ENCODE measurements at places on chromosomes 3 and 15.

DNA sequence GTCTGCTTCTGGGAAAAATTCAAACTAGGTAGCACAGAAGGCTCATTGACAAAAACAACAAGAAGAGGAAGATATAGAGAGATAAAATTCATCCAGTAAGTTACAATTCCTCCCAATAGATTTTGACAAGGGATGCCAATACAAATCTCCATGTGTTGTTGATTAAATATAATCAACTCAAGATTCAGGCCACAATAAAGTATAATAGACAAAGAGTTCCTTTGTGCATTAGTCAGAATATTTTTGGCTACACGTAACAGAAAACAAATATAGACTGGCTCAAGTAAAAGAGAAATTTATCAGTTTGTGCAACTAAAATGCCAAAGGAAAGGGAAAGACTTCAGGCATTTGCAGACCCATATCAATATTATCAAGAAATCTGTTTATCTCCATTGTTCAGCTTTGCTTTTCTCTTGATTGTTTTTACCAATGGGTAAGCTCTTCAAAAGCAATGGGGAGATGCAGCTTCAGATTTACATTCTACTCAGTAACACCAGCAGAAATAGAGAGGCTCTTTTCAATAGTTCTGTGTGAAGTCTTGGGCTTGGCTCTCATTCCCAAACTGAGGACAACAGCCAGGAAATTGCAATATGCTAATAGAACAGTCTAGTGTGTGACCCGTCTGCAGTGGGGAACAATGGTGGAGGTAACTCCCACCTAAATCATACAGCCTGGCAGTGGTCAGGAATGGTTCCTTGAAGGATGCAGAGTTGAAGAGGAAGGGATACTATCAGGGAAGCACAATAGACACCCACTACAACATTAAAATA lies 77.6 kb upstream of the PROK2 start:
- no peak for DNase-seq

- no peak for DNase-seq
Observed at GRCh38 chr3:117696851-117697407, 987.4 kb downstream of the TUSC7 start.

GRCh38 chr3:126057936-126058335 lies 26.0 kb downstream of the SLC41A3 start:
- no peak for DNase-seq

- no peak for DNase-seq
Observed at GRCh38 chr3:79392479-79392878, 375.3 kb downstream of the ROBO1 start.

GRCh38 chr15:71248386-71248785 lies 133.1 kb downstream of the THSD4 start:
- DNase-seq: no peak

GRCh38 chr15:82871358-82871757 lies 61.9 kb downstream of the WHAMM start:
- DNase-seq: no peak

- DNase-seq: no peak
Observed at GRCh38 chr15:71278989-71279756, 163.9 kb downstream of the THSD4 start.

GRCh38 chr15:73326157-73326556 lies 42.6 kb downstream of the HCN4 start:
- peak; percentile 30 for DNase-seq

- no peak for DNase-seq
Observed at GRCh38 chr15:101437209-101437608, 52.3 kb downstream of the PCSK6 start.

- DNase-seq: no peak
Observed at GRCh38 chr3:73556520-73557372, 68.0 kb downstream of the PDZRN3 start.

- DNase-seq: no peak
Observed at GRCh38 chr3:3927198-3927597, 128.0 kb downstream of the LRRN1 start.

GRCh38 chr15:63502843-63503738 lies 1.3 kb upstream of the USP3 start:
- DNase-seq: peak; percentile 82

DNA sequence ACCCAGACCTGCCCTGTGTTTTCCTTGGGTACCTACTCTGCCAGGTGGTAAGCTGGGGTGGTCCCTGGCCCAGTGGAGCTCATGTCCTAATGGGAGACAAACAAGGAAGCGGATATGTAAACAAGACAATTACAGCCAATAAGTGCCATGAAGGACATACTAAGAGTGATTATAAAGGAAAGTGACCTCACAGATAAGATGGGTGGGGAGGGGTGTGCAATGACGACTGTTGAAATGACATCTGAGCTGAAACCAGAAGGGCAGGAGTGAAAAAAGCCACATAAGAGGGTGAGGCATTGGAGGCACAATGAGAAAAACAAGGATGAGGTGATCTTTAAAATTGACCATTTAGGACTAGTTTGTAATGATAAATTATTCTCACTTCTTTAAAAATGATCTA lies 336.2 kb upstream of the IL12A start:
- DNase-seq: no peak

DNA sequence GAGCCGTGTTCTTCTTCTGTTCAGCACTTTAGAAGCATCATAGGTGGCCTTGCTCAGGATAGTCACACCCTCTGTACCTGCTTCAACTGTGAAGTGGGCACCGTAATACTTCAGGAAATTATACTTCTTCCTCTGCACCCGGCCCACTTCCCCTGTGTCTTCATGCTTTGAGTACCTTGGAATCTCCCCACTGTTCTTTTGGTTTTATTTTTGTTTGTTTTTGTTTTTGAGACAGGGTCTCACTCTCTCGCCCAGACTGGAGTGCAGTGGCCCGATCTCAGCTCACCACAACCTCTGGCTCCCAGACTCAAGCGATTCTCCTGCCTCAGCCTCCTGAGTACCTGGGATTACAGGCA lies 1.7 kb downstream of the P2RY14 start:
- no peak for DNase-seq

DNA sequence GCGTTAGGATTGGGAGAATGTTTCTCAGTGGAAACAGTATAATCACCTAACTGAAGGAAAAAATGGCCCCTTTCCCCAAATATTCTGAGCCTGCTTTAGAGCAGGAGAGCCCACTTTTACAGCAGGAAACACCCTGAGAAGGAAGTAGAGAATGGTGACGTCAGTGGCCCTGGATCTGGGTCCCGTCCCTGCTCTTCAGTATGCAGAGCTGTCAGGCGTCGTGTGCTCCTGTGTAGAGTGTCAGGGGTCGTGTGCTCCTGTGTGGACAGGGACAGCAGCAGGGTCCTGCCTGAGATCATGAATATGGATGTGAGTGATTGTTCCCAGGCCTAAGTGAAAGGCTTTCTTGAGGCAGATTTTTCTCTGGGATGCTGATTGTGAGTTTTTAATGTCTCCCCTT lies 45.2 kb downstream of the CGNL1 start:
- DNase-seq: no peak

DNA sequence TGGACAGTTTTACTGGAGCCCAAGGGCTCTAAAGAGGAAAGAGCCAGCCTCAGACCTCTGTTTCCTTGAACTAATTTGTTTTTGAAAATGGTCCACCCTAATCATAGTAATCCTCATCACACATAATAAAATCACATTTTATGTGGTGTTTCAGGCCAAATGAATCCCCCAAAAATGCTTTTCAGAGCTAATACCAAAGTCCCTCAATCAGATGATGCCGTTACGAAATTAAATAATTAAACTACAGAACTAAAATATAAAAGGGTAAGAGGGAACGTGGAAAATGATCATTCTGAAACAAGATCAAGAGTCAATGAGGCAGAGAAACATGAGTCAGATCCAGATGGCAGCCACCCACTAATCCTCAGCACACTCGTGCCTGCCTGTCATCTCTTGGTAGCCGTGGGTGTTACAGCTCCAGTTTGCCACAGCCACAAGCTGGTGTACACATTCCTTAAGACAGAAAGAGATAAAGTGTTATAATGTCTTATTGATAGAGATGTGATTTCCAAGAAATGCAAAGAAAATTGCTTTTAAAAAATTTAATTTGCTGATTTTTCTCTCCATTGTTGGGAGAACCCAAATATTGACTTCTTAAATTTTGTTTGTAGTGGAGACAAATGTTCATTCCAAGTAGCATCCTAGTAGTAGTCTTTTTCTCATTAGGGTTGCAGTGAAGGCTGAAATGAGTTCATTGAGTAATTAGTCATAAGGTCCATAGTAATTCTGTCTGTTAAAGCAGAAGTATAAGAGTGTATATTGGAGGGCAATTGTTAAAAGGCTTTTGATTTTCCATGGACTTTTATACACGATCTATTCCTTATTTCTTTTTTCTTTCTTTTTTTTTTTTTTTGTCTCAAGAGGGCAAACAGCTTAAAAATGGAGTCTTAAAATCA lies 104.2 kb downstream of the AGBL1 start:
- DNase-seq: no peak

DNA sequence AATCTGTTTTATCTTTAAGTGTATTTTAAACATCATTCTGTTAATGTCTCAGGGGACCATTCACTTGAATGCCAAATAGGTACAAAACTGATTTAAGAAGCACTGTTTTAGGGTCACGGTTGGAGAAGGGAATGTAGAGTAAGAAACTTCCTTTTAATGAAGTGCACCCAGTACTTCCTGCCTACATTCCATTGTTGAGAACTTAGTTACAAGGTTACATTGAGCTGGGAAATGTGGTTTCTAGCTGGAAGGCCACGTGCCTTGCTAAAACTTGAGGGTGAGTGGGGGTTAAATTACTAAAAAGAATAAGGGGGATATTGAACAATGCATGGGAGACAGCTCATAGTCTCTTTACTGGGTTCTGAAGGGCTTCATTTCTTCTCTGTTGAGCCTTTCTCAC lies 78.3 kb upstream of the TBC1D5 start:
- no peak for DNase-seq

DNA sequence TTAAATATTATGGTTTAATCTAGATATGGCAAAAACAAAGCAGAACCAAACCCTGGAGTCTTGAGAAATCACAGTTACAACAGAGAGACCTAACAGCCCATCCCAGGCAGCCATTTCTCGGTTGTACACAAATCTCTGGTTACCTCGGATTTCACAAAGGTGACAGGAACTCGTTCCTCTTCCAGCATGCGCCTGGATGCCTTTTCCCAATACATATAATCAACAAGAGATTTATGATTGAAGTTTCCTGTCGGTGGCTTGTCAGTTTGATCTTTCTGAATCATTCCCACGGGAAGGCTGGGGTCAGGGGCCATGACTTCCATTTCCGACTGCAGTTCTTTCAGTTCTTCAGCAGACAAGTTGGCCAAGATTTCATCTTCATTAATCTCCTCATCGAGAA lies 445 bp downstream of the LMOD3 start:
- no peak for DNase-seq

- DNase-seq: no peak
Observed at GRCh38 chr3:47847260-47847659, 44.3 kb downstream of the DHX30 start.
